ENCODE measurements at places on chromosomes 4 and X.

DNA sequence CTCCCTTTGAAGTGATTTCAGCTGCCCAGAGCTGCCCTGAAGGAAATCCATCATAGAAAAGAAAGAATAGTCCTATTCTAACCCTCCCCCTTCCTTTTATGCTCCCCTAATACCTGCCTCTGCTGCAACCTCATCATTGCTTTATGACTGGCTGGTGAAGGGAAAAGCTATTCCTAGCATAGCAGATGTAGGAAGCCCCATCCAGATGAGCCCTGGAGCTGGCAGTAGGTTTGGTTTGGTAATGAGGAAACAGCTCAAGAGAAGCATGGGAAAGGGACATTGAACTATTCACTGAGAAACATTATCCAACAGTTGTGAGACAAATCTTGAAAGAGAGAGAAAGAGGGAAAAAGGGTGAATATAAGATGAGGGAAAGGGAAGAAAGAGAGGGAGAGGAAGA lies 29.2 kb downstream of the ARSJ start:
- no peak for DNase-seq

- no peak for DNase-seq
Observed at GRCh38 chrX:130296743-130297142, 28.0 kb upstream of the ZNF280C start.

DNA sequence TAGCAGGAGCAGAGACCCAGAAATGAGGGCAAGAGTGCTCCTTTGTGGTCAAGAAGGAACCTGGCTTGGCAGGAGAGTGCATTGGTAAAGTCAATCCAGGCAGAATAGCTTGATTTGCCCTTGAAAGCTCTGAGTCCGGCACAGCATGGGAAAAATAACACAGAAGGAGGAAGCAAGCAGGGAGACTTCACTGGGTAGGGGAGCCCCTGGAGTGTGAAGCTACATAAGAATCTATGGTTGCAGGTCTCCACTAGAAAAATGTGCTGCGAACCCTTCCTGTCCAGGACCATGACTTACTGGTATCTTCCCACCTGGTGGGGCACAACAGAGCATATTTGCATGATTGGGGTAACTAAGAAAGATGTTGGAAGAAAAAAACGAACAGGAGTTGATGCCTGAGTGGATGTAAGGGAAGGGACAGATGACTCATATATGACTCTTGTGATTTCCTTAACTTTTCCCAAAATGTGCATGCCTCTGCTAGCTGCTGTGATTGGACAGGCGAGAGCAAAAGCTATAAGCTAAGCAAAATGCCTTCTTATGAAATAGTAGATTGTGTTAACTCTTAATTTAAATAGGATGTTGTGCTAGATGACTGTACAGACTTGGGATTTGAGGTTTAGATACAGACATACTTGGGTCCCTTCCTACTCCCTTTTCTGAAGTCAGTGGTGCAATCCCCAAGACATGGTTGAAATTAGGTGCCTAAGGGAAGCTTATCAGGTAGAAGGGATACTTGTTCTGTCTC lies 3.3 kb downstream of the IL13RA1 start:
- no peak for DNase-seq

GRCh38 chr4:105551965-105552746 lies at the start of gene ARHGEF38:
Gene ARHGEF38, plus strand, starts transcription at chr4:105552620. Its CDS starts 146 bp downstream, at chr4:105552766.
- DNase-seq: peak; percentile 47

All from NCI-H146 (cell line).